Calu3 (cell line): ENCODE measurements at places on chromosomes 12 and 14.

GRCh38 chr14:61559641-61560201 is 135.6 kb upstream of the HIF1A start:
- DNase-seq = peak; percentile 85

- no peak for DNase-seq
These were observed 260.1 kb upstream of the OR4E1 start for GRCh38 chr14:21933681-21934080.

- DNase-seq = no peak
These were observed 52.1 kb upstream of the BEGAIN start for GRCh38 chr14:100639280-100639679.

DNA sequence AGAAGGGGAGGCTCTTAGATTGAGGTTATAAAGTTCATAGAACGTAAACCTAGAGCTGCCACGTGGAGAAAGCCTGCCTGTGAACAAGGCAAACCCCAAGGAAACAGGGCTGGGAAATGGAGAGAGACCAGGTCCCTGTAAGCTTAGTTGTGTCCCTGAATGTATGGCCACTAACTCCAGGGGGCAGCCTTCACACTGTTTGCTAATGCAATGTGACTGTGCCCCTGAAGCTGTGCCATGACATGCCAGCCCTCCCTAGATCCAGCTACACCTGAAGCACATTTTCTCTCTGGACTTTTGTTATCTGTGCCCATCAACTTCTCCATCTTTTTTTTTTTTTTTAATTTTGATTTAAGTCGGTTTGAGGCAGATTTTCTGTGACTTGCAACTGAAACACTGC is 60.6 kb upstream of the TMCC3 start:
- peak; percentile 53 for DNase-seq

GRCh38 chr12:28711421-28711820 is 437.7 kb upstream of the FAR2 start:
- DNase-seq = no peak

DNA sequence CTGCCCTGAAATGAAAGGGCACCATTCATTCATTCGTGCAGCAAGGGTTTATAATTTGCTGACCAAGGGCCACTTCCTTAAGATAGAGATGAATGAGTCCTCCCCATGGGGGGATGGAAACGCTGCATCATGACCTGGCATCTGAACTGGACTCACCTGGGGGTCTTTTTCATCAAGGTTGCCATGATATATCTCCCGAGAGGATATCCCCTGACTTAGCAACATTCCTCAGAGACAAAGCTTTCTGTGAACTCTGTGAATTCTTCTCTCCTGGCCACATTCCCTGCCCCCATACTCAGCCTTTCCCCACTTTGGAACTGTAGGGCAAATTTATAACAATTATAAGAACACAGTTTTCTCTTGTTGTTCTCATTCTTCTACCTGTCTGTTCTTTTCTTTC is 30.8 kb downstream of the SRRM4 start:
- no peak for DNase-seq
